Globus pallidus (tissue), 1 donor: ENCODE measurements at places on chromosomes 3 and 15.

DNA sequence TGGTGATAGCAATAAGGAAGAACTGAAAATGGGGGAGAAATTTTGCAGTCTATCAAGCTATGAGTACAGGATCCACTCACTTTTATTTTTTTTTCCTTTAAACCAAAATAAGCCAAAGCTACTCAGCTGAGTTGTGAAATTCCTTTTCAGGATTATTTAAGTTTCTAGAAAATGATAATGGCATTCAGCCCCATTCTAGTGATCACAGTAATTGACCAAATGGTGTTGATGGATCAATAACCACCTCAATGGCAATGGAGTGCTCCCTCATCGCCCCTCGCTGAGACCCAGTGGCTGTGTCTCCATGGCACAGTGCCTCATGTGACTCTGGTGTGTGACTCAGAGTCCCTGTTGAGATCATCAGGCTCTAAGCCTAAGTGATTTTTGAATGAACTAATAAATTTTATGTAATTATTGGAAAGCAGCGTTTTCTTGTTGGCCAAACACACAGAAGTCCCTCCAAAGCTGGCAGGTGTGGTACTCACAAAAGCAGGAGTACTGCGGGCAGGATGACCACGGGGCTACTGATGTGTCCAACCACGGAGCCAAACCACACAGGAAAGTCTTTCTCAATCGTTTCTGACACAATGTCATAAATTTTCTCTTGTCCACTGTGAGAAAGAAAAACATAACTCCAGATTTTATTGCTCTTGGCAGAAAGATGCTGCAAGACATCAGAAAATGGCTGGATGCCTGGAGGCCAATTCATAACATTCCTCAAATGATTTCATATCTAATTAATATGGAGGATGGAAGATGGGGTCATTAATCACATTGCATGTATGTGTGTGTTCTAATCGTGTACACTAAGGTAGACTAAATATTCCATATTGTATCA lies 14.4 kb upstream of the STARD5 start:
- no peak for DNase-seq

- no peak for DNase-seq
Observed at GRCh38 chr3:18672561-18672960, 247.4 kb upstream of the SATB1 start.

DNA sequence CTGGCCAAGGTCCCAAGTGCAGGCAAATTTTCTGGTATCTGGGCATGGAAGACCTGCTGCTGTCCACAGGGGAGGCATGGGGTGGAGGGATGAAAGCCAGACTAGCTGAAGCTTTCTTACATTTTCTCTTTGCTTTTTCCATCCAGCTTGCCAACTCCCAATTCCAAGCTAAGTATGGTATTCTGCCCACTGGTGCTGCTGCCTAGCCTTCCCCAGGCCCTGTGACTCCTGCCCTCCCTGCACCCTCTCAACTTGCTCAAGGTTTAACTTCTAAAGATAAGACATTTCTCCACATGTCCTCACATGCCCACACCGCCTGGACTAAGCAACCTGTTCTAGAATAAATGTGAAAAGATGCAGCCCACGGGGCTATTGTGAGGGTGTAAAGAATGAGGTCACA lies 59.5 kb upstream of the HACD2 start:
- no peak for DNase-seq

DNA sequence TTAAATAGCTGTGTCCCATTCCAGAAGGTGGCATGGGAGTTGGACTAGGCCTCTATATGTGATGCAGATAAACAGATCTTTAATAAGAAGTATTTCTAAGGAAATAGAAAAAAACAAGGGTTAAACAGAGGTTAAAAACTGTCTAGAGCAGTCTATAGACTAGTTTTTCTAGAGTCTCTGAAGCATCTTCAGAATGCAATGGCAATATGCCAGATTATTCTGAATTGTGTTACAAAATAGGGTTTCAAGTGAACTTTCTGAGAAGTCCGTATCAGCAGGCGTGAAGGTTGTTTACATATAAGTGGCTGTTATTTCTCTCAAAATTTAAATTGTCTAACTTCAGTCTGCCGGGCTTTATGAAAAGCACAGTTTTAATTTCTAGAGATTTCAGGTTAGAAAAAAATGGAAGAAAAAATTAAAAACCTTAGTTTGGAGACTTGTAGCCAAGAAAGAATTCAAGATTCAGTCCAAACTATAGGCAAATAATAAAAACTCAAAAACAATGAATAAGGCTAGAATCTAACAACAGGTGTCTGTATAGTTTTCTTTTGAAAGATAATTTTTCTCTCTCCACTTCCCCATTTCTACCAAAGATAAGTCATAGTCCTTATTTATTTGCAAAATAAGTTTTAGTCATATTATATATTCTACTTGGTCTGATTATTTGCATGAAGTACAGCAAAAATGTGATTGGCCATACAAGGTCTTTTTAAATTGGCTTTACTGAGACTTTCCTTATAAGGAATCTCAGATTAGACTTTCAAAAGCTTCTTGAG lies 55.2 kb downstream of the OSTN start:
- DNase-seq: no peak

GRCh38 chr3:38264779-38265178 lies 833 bp upstream of the SLC22A13 start:
- DNase-seq: no peak

GRCh38 chr3:10889206-10889960 lies 73.4 kb downstream of the SLC6A11 start:
- no peak for DNase-seq

DNA sequence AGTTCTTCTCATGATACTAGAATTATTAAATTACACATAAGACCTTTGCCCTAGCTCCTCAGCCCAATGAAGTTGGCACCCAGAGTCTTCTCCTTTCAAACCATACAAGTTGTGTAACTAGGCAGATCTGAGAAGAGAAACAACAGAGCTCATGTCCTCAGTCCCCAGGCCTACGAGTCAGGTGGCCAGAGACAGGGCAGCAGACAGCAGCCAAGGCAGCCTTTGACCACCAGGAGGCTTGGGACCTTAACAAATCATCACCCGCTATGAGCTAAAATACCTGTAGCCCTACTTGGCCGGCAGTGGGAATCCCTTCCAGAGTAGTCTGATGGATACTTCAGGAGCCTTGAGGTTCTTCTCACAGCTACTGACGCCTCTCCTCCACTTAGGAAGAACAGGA lies 18.3 kb downstream of the STIMATE start:
- no peak for DNase-seq

GRCh38 chr15:88403351-88403791 lies 63.8 kb downstream of the MRPL46 start:
- DNase-seq: no peak

- no peak for DNase-seq
Observed at GRCh38 chr3:39384665-39385000, 1.5 kb downstream of the SLC25A38 start.

DNA sequence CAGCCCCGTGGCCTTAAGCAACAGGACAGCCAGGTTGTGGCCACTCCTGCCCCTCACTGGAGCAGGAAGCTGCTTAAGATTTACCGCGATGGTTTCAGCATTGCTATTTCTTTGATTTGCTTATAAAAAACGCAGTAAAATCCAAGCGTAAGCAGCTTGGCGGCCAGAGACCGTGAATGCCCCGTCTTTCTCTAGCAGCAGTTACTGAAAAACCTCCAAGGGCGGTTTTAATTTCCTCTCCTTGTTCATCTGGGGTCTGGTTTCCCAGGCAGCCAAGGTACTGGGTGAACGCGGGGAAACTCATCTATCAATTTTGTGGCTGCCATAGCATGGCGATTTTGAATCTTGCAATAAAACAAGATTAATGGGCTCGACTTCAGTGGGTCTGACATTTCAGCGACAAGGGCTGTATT lies 130.3 kb downstream of the MINAR1 start:
- no peak for DNase-seq

- no peak for DNase-seq
Observed at GRCh38 chr15:99956820-99957641, 223.8 kb upstream of the LYSMD4 start.

- peak; percentile 38 for DNase-seq
Observed at GRCh38 chr15:88218557-88219221, 37.9 kb downstream of the NTRK3 start.

GRCh38 chr3:188233320-188233719 lies 79.4 kb downstream of the LPP start:
- no peak for DNase-seq

DNA sequence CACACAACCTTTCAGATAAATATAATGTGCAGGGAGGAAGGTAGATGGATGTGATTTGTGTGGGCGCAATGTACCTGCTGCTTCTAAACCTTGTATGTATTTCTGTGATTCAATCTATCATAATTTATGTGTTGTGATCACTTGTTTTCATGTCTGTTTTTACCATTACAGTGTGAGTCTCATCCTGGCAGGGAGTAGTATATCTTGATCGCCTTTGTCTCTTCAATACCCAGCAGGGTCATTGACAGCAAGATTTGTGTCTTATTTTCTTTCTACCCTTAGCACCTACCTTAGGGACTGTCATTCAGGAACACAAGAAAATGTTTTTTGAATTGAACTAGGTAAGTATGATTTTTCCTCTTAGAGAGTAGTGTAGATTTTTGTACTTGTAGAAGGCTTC lies 83.7 kb upstream of the SELENOK start:
- no peak for DNase-seq

GRCh38 chr3:62372621-62373041 lies 719 bp downstream of the FEZF2 start:
- DNase-seq: no peak

DNA sequence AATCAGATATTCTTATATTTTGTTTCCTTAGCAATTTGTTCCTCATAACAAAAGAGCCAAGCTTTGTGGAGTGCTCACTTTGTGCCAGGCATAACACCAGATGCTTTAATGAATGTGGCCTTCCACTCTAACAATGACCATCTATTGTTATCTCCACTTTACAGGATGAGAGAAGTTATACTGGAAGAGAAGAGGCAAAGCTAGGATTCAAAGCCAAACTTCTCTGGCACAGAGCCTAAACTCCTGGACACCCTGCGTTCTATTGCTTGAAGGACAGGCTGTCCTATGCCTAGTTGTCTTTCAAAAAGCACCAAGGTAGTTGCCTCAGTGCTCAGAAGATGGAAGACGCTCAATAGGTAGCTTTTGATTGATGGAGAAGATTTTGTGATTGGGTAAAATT lies 123.2 kb upstream of the FEZF2 start:
- DNase-seq: no peak

- no peak for DNase-seq
Observed at GRCh38 chr15:34327906-34328305, 9.7 kb downstream of the SLC12A6 start.

DNA sequence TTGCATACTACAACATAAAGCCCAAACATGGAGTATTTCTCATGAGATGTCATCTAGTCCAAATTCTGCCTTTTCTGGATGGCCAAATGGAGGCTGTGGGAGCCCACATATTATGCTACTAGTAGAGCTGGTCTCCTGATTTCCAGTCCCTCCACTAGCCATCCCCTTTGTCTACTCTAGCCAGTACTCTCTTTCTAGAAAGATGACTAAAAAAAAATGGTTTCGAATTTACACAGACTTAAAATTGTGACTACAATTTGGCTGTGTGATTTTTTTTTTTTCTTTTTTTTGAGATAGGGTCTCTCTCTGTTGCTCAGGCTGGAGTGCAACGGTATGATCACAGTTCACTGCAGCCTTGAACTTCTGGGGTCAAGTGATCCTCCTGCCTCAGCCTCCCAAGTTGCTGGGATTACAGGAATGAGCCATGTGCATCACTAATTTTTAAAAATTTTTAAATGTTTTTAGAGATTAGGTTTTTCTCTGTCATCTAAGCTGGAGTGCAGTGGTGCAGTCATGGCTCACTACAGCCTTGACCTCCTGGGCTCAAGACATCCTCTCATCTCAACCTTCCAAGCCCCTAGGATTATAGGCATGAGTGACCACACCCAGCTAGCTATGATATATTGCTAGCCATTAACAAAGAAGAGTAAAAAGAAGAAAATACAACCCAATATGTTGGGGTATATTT lies 273.9 kb downstream of the ADAMTSL3 start:
- DNase-seq: no peak

- peak; percentile 56 for DNase-seq
Observed at GRCh38 chr3:42600958-42601675, 631 bp downstream of the NKTR start.

GRCh38 chr3:186340204-186340603 lies 21.8 kb downstream of the DGKG start:
- no peak for DNase-seq

GRCh38 chr15:29934251-29934650 lies 112.0 kb upstream of the TJP1 start:
- DNase-seq: no peak

GRCh38 chr3:7760718-7761117 lies 740.9 kb upstream of the LMCD1 start:
- no peak for DNase-seq

GRCh38 chr15:94327356-94327936 lies 96.1 kb downstream of the MCTP2 start:
- no peak for DNase-seq

GRCh38 chr3:122322095-122323075 lies 2.7 kb upstream of the CSTA start:
- DNase-seq: no peak

GRCh38 chr3:113261626-113262303 lies 50.4 kb downstream of the BOC start:
- DNase-seq: no peak

DNA sequence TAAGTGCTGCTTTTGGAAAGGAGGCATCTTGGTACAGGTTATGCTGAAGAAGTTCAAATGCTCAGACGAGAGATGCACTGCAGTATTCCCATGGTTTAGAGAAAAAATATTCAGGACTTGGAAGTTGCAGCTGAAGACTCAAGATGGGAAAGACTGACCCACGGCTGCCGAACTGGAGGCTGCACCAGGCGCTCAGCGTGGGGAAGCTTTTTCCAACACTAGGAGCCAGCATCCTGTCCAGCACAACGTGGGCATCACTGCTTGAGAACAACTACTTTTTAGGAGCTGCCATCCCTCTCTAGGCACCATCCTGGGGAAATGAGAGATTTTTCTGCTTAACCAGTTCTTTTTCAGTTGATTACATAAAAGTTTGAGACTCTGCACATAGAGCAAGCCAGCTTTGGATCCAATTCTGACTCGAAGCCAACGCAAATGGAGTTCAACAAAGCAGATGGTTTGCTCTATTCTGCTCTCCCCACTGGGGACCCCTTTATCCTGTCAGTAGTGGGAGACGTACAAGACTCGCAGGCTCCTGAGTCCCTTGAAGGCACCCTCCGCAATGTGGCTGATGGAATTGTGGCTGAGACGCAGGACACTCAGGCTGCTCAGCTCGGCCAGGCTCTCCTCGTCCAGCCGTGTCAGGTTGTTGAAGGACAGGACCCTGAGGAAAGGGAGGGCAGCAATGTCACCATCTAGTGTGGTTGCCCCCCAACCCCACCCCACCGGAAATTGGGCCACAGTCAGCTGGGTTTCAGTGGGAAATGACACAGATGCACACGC lies 93.8 kb downstream of the LRIG1 start:
- no peak for DNase-seq

GRCh38 chr15:83613714-83614113 lies 40.2 kb upstream of the ADAMTSL3 start:
- DNase-seq: peak; percentile 43
